CD4-positive, alpha-beta T cell treated with Interleukin-17A for 1 hour (primary cell): ENCODE measurements at places on chromosomes 12 and 14.

DNA sequence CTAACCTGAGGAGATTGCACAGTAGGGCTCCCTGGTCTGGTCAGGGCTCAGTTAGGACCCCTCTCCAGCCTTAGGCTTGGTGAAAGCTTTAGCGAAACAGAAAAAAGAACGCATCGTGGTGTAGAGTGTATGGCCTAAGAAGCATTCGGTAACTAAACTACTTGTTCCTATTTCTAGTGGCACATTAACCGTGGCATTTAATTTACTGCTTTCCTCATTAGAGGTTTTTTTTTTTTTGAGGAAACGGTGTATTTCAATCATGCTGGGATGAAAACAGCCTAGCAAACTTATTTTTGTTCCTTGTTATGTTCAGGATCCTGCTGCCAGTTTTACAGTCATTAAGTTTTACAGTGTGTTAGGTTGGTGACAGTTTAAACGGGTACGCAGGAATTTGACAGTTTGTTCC lies 518 bp upstream of the OSBPL8 start:
- DNase-seq = no peak

DNA sequence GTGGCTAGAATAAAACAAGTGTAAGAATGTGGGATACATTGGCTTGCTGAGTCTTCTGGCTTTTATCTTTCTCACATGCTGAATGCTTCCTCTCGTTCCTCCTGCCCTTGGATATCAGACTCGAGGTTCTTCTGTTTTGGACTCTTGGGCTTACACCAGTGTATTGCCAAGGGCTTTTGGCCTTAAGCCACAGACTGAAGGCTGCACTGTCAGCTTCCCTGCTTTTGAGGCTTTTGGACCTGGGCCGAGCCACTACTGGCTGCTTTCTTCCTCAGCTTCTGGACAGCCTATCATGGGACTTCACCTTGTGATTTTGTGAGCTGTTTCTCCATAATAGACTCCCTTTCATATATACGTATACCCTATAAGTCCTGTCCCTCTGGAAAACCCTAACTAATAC lies 300.9 kb upstream of the STXBP6 start:
- DNase-seq = no peak

GRCh38 chr14:99050309-99050708 lies 221.7 kb downstream of the BCL11B start:
- DNase-seq = no peak

DNA sequence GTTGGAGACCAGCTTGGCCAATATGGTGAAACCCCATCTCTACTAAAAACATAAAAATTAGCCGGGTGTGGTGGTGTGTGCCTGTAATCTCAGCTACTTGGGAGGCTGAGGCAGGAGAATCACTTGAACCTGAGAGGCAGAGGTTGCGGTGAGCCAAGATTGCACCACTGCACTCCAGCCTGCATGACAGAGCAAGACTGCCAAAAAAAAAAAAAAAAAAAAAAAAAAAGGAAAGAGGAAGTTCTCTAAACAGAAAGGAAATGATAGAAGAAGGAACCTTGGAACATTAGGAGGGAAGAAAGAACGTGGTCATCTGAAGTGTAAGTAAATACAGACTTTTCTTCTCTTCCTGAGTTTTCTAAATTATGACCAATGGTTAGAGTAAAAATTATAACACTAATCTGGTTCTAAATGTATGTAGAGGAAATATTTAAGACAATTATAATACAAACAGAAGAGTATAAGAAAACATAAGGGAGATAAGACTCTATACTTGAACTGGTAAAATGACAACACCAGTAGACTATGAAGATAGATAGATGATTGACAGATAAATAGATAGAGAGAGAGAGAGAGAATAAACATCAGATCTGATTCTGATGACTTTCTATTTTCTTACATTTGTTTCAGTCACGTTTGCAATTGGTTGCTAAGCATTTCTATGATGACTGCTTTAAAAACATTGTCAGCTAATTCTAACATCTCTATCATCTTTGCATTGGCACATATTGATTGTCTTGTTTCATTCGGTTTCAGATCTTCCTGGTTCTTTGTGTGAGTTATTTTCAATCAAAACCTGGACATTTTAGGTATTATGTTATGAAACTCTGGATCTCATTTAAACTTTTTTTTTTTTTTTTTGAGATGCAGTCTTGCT lies 12.9 kb upstream of the CORO1C start:
- DNase-seq = no peak

- no peak for DNase-seq
These were observed 553 bp downstream of the CNPY2 start for GRCh38 chr12:56315249-56315621.

- DNase-seq = no peak
These were observed 162.2 kb downstream of the DIO2 start for GRCh38 chr14:80049055-80049454.

- DNase-seq = no peak
These were observed 326.8 kb downstream of the ALG10 start for GRCh38 chr12:34348836-34349672.

DNA sequence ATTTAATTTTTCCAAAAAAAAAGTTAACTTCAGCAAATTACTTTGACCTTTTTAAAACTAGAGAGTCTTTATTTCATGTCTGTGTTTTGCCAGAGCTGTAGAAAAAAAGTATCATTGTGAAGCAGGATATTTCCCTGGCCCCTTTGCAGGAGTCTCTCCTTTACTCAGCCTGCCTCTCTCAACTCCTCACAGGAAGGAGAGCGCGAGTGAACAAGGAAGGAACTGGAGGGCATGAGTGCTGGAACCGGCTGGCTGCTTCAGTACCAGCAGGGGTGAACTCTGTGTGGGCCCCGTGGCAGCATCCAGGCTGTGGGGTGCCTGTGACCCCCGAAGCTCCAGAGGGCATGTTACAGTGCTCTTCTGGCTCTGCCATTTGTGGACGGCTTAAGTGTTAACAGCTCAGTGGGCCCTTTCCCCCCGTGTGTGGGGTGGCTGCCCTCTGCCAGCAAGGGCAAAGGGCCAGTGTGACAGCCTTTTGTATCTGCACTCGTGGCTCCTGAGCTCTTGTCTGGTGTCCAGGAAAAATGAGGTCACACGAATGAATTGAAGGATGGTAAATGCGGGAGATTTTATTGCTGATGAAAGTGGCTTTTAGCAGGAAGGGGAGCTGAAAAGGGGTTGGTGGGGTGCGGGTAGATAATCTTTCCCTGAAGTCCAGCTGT lies 76.6 kb upstream of the KCNH3 start:
- no peak for DNase-seq

DNA sequence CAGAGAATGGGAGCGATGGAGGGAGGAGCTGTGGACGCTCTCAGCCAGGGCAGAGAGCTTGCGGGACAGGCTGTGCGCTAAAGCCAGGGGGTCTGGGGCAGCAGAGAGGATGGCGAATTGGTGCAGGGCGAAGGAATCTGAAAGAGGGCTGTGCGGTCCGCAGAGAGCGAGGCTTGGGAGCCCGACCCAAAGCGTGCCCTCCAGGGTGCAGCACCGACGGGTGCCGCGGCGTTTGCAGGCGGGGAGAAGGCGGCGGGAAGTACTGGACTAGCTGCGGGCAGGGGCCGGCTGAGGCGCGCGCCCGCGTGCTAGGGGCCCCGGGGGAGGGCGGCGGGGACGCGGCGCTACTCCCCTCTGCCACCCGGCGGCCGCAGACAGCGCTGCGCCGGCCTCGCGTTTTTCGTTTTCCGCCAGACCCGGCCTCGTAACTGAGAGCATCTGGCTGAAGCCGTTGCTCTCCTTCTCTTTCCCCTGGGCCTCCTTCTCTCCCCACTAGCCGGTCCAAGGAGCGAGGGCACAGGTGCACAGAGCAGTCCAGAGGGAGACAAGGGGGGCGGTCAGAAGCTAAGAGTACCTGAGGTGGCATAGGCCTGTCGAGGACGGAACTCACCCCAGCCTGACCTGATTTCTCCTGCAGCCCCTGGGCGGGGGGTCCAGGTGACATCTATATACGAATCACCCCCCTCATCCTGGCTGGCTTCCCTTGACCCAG lies 24.9 kb downstream of the SLC6A12 start:
- peak; percentile 19 for DNase-seq

DNA sequence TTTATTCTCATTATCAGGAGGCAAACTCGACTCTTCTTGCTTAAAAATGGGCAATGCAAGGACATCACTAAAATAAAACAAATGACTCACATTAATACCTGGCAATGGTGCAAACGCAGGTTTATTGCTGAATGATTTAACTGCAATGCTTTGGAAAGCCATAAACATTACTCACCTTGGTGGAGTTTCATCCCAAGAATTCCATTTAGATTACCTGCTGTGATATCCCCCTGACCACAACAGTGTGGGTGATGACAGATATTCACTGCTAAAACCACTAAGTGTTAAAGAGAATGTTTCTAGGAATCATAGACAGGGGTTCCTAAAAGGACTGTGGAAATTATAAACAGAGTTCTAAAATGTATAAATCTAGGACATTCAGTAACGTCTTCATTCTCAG lies 35.3 kb upstream of the CSRNP2 start:
- DNase-seq = no peak

- peak; percentile 49 for DNase-seq
These were observed 60.7 kb downstream of the SLC6A12 start for GRCh38 chr12:153080-153746.

DNA sequence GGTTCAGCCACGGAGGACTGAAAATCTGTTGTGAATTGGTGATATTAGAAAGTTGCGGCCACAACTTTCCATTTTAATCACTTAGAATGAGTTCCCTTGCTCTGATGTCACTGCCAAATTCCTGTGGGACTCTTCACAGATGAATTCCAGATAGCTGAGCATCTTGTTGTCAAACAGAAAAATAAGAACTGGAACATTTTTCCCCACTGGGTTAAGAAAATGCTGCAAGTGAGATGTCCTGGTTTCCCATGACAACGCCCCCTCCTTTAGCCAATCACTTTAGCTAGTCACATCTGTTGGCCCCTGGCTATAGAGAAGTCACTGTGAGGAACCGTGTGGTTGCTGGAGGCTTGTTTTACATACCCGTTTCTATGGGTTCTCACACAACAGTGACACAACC lies 135.9 kb downstream of the KTN1 start:
- no peak for DNase-seq

GRCh38 chr12:71061451-71061850 lies 96.3 kb downstream of the TSPAN8 start:
- DNase-seq = no peak

DNA sequence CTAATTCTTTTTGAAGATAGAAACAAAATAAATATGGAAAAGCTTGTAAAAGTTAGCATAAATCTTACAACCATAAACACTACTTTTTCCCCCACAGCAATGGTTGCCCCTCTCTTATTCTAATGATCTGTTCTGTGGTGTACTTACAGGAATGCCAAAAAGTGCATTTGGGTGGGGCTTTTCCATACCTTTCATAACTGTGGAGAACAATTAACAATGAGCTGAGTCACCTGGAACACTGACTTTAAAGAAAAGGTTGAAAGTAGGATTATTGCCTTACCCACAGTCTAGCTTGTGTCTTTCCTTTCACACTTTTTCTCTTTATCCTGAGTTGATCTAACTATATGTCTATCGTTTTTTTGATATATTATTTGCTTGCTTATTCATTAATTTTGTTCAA lies 86.9 kb downstream of the TPH2 start:
- no peak for DNase-seq

GRCh38 chr14:100030452-100031153 lies 34.6 kb upstream of the EVL start:
- no peak for DNase-seq

- DNase-seq = no peak
These were observed 130.8 kb upstream of the TRHDE start for GRCh38 chr12:72141381-72141780.

GRCh38 chr12:92010853-92011701 lies 134.6 kb downstream of the BTG1 start:
- no peak for DNase-seq

DNA sequence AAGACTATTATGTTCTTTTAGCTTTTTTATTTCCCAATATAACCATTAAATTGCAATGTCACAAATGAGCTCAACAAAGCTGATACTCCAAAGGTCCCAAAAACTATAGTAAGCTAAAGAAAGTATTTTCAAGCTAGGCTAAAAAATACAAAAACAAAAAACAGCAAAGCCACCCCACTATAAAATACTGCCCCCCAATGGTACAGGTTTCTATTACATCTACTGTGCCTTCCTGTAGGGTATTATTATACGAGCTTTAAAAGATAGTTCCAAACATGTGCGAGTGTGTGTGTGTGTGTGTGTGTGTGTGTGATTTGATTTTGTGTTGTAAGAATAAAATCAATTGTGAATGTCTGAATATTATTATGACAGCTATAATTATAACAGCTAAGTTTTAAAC lies 1.1 kb downstream of the IFNG start:
- peak; percentile 78 for DNase-seq

GRCh38 chr14:80523518-80524117 lies 312.3 kb upstream of the DIO2 start:
- no peak for DNase-seq

GRCh38 chr12:95205016-95205624 lies 12.1 kb downstream of the FGD6 start:
- no peak for DNase-seq

- no peak for DNase-seq
These were observed 51.4 kb downstream of the ERH start for GRCh38 chr14:69346710-69347109.

- no peak for DNase-seq
These were observed 789.6 kb upstream of the NOVA1 start for GRCh38 chr14:27387463-27387862.
